ENCODE measurements at places on chromosomes 13 and 19.

- DNase-seq: no peak
These were observed 3.8 kb downstream of the DOHH start for GRCh38 chr19:3496392-3497273.

GRCh38 chr13:82717249-82717648, 1165.0 kb downstream of the SLITRK1 start:
- DNase-seq: no peak

- DNase-seq: no peak
These were observed 6.4 kb downstream of the RPL21 start for GRCh38 chr13:27257648-27258253.

- DNase-seq: no peak
These were observed 217.9 kb downstream of the RFC3 start for GRCh38 chr13:34035676-34036325.

DNA sequence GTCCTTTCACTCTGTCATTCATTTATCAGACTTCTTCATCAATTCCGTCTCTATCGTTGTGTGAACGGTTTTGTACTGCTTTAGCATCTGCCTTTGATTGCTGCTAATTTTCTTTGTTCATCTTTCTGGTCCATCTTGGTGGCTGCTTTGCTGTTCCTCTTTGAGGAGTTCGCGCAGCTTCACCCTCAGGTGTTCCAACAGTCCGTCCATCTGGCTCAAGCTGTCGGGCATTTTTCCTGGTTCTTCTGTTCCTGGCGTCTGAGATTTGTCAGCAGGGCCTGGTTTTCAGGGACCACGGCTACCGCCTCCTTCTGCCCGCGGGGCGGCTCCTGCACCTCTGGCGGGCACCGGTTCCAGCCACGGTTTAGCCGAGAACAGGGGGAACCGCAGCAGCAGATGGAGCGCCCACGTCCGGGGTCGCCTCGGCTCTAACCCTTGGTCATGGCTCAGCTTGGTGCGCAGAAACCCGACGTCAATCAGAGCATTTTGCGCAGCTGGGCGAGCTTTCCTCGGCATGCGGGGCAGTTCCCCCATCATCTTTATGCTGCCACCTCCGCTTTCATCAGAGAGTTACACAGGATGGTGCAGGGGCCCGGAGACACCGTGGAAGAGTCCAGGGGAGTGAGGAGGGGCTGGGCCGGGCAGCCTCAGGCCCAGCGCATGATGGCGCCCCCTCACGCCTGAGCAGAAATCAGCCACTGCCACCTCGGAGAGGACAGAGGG, 89.5 kb downstream of the ZNF100 start:
- no peak for DNase-seq

Data from urinary bladder (tissue), 4 donors.